Epithelial cell of proximal tubule (primary cell): ENCODE measurements at places on chromosomes 1 and 21.

- no peak for DNase-seq
These were observed 77.5 kb upstream of the ACTRT2 start for GRCh38 chr1:2943686-2944260.

GRCh38 chr21:38438462-38438893 lies 59.8 kb downstream of the ERG start:
- DNase-seq = peak; percentile 6

DNA sequence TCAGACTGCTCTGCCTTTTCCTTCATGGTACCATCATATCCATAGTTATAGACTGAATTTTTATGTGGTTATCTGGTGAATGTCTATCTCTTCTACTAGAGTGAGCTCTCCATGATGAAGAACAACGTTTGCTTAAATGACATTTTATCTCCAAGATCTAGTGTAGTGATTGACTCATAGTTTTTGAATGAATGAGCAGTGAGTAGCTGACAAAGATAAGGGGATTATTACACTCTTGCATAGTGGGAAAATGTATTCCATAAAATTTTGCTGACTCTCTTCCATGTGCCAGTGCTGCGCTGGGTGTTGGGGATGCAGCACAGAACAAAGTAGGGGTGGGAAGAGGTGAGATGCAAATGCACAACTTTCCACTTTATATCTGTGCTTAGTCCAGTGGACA lies 147.7 kb downstream of the TGFB2 start:
- DNase-seq = no peak

DNA sequence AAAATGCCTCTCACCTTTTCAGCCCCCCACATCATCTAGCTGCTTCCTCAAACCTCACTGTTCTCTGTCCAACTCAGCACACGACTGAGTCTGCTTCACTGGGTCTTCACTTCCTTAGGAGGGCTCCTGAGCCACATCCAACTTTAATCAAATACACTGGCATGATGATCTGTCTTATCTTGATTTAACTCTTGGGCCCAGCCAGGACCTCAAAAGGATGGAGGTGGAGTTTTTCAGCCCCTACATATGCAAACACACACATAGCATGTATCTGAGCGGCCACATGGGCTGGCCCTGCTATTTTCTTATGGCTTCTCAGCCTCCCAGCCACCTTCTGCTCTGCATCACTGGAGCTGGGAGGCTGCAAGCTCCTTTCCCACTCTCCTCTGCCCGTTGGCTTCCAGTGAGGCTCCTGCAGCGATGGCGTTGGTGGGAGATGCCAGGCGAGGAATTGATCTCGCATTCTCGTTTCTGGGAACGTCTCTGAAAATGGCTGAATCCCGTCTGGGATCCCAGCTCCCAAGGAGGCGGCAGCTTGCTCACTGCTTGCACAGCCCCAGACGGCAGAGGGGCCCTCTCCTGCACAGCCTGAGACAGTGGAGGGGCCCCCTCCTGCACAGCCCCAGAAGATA lies 1.8 kb upstream of the PRXL2B start:
- no peak for DNase-seq

GRCh38 chr21:41803316-41803715 lies 36.5 kb upstream of the RIPK4 start:
- DNase-seq = no peak

DNA sequence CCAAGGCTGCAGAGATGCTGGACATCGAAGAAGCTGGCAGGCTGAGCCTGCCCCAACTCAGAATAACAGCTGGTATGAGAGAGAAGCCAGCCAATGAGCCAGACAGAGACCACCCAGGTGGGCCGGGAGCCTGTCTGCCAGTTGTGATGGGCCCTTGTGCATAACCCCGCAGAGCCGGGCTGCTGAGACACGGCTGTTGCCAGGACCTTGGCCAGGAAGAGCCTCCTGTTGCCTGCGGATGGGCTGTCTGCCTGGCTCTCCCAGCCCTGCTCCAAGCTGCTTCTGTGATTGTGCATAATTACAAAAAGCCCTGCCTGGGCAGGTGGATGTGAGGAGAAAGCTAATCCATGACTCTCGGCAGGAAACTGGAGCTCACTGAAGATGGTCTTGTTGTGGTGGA lies 126.5 kb downstream of the CAPN8 start:
- no peak for DNase-seq

DNA sequence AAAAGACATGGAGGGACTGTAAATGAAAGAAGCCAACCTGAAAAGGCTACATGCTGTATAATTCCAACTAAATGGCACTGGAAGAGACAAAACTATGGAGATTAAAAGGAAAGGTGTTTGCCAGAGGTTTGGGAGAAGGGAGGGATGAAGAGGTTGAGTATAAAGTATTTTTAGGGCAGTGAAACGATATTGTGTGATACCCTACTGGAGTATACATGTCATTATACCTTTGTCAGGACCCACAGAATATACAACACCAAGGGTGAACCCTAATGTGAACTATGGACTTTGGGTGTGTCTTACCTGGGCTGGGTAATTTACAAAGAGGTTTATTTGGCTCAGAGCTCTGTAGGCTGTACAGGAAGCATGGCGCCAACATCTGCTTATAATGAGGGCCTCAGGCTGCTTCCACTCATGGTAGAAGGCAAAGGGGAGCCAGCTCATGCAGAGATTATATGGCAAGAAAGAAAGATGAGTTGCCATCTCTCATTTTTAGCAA lies 73.4 kb downstream of the CD2 start:
- no peak for DNase-seq

DNA sequence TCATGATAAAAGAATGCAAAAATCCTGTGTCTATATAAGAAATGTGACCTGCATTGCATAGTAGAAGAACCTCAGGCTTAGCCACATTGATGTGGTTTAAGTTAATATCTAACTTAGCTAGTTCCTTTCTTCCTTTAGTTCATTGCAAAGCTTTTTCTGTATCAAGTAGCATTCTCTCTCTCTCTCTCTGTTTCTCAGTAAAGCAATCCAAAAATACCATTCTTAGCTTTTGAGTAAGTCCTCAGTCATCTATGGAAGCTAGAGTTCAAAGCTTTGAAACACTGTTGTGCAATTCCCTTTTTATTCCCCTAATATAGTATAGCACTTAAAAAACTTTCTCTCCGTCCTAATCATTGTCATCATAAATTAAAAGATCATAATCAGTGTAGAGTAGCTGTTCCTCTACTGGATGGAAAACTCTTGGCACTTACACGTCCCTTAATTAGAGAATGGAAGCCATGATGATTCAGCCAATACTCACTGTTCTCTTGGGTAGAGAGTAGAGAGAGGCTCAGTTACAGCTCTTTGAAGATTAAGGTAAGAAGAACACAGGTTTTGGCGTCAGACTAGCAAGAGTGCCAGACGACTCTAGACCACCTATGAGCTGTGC lies 350.3 kb upstream of the LYPLAL1 start:
- DNase-seq = peak; percentile 99

DNA sequence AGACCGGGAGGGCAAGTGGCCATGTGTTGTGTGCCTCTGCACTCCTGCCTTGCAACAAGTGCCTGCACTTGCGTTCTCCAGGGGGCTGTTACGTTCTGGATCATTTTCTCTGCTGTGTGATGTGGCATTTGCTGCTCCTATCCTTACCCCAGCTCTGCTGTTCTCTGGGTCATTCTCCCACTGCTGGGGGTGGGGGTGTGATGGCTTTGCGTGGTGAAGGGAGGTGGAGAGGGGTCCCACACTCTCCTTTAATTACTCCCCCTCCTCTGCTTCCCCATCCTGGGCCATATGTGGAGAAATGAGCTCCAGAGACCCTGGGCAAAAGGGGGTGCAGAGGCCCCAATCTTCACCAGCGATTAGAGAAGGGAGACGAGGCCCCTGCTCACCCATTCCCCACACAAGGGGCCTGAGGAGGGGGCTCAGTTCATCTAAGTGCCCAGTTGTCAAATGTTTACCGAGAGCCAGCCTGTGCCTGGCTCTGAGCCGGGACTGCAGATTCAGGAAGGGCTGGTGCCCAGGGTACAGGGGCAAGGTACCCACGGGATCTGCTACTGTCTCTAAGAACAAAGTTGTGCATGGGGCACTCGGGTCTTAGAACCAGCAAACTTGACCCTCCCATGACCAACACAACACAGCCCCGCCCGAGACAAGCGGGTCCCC lies 355.4 kb downstream of the PTPRU start:
- no peak for DNase-seq

DNA sequence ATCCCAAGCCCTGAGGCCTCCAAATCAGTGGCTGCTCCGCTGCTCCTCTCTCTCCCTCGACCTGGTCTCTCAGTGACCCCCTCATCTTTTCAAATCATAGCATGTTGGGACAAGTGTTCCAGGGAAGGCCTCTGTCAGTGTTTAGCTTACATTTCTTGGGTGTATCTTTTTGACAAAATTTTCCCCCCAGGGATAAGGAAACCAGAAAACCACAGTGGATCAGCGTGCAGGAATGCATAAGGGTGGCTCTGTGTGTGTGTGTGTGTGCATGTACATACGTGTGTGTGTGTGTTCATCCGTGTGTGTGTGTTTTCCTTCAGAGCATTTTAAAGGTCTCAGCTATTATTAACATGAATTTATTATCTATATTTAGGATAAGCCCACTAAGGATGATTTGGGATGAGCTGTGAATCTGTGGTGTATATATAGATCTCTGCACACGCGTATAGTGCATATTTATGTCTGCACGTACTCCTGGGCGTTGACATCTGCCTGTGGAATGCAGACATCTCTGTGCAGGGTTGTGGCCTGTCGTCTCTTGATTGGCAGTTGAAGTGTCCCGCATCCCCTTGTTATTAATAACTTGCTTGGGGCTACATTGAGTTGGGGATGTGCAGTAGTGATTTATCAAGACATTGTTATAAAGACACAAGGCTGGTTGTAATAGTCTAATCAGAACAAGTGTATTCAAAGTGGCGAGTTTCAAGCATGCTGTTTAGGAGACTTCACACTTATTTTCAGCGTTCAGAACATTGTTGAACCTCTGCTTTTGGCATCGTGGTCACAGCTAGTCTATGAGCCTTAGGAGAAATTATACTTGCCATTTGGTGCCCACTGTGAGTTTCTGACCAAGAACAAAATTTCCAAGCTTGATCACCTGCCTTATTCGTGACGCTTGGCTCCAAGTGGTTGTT lies 55.6 kb downstream of the GALNT2 start:
- no peak for DNase-seq

DNA sequence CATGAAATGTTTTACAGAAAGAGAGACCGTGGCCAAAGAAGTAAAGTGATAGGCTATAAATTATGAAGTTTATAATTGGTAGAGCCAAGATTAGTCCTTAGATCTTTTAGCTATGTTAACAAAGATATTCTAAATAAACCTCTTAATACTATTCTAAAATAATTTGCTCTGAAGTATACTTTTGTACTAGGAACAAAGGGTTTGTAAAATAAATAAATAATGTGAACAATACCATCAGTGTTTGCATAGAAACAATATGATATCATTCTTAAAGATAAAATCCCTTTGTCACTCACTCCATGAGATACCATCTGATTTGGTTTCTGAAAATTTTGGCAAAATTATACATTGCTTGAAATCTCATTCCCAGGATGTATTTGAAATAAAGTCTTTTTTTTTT lies 107.6 kb upstream of the UBE2U start:
- DNase-seq = no peak

DNA sequence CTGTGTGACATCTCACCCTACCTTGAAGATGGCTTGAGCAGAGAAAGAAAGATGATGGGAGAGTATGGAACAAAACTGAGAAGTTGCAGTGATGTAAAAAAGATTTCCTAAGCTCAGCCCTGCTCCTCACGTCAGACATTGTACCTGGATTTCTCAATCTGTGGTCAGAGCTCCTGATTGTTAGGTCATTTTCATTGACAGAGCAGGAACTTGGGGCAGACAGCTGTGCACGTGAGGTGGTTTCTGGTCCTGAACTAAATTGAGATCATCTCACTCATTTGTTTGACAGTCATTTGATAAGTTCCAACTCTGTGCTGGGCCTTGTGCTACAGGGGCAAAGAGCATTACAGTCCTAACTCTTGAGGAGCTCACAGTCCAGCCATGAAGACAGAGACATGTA lies 10.2 kb downstream of the TRAF3IP3 start:
- no peak for DNase-seq

GRCh38 chr1:47532921-47533792 lies 95.3 kb downstream of the FOXD2 start:
- no peak for DNase-seq

DNA sequence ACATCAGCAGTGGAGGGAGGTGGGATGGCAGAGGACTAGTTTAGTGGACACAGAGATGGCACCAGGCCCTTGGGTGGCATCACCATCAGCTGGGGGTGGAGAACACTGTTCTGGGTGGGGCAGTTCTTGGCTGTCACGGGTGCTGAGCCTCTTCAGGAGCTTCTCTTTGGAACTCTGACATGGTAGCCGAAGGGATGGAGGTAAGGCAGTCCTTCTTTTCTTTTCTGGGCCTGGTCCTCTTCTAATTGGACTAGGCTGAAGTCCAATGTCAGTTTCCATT lies 8.3 kb upstream of the MEF2D start:
- no peak for DNase-seq

DNA sequence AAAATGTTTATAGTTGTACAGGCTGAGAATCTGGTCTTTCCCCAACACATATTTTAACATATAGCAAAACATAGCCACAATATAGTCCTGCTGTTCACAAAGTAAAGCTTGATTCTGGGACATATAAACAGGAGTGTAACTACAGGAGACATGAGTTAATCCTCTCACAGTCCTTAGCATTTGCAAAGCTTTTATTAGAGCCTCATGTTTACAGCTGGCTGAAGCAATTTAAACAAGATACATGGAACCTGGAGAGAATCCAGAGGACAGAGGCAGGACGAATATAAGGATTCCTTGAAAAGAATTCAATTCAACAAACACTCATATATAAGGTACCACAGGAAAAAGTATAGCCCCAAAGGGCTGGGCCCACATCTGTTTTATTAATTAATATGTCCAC lies 163.4 kb downstream of the ADGRL4 start:
- DNase-seq = no peak

DNA sequence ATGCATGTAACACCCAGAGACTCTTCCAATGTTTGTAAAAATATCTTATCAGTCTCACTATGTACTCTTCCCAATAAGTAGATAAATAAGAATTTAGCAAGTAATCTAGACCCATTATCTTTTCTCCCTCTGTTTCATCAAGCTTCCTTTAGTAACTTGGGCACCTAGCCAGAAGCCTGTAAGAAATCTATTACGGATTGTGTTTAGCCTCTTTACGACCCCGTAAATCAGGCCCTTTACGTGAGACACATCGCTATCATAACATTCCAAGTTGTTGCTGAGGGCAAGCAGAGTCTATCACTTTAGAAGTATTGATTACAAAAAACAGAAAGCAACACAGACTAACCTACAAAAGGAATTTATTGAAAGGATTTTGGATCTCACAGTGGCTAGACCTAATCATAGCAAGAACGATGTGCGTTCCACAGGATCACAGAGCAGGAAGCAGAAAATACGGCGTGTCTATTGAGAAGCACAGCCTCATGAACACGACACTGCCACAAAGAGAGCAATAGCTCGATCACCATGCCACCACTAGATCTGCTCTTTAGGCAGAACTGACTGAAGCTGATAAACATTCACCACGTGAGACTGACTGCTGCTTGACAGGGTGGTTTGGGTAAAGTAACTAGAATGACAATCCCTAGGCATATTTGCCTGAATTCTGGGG lies 922.1 kb downstream of the AMY1C start:
- no peak for DNase-seq

GRCh38 chr1:19835578-19835977 lies 20.5 kb upstream of the RNF186 start:
- no peak for DNase-seq
